ENCODE measurements at places on chromosomes 2 and 18. TPM values are rescaled to one million over a fixed set of nuclear protein-coding genes. Genes with fewer than 3 reads are reported as not detected.

ARHGAP25 gene
- total RNA-seq: 0.66 TPM

CKAP2L gene
- total RNA-seq: 0.50 TPM

LHCGR gene
- not detected for total RNA-seq

POMC gene
- 3.8 TPM for total RNA-seq

C2orf15 gene
- not detected for total RNA-seq

ANKRD36B gene
- 21.2 TPM for total RNA-seq

ITGB6 gene
- 0.15 TPM for total RNA-seq

GRB14 gene
- 0.29 TPM for total RNA-seq

DSC2 gene
- not detected for total RNA-seq

ANKRD62 gene
- not detected for total RNA-seq
